Inflammatory macrophage treated with lipopolysaccharide for 4 hours (primary cell): ENCODE measurements at places on chromosomes 7 and 10.
A peak's percentile ranks its signal among the peaks of the same experiment; 100 is the strongest.

DNA sequence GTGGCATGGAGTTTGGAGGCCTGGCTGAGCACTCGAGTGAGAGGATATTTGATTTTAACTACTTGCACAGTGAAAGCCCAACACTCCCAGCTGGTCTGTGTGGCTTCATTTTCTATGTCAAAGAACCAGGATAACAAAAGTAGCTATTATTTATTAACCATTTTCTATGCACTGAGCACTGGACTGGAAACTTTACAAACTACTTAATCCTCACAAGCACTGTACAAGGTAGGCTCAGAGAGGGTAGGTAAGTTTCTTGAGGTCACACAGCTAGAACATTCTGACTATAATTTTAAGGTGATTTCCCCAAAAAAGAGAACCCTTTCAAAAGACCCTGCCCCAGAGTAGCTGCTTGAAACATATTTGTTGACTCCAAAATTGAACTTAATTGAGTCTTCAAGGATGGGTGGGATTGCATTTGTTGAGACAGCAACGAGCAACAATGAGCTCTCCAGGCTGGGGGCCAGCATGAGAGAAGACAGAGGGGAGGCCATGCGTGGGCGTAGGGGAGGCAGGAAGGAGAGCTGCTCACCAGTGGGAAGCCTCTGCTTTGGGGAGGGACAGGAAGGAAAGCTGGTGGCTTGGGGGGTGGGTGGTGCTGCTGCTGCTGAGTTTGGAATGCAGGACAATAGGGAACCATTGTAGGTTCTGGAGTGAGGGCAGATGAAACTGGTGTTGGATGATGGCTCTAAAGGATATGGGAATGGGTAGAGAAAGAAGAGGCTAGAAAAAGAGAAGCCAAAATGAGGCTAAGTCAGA is 31.5 kb downstream of the FAM241B start:
- no peak for DNase-seq

DNA sequence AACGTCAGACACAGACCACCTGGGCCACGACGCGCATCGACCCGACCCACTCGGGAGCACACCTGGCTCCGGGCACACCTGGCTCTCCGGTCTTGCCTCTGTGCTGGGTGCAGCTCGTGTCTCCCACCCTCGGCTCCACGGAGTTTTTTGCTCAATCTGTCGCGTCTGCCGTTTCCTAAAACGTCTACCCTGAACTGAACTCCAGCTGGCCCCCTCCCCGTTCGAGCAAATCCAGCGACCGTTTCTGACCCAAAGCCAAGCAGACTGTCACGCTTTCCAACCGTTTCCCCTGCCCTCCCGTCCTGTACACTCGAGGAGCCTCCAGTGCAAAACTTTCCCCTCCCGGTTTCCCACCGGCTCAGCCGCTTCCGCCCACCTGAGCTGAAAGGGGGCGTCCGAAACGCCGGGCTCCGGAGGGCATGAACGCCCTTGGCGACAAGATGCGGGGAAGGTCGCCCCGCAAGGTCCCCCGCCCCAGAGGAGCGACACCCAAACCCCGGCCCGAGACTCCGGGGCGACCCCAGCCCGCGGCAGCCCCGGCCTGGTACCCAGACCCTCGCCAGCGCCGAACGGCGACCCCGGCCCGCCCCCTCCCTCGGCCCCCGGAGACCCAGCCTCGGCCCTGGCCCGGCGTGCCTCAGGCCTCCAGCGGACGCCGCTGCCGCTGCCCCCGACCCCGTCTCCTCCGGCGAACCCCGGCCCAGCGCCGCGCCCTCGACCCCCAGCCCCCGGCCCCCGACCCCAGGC is 557 bp downstream of the CYTH3 start:
- no peak for DNase-seq

- no peak for DNase-seq
Observed at GRCh38 chr10:59025981-59026765, 150.3 kb upstream of the PHYHIPL start.

GRCh38 chr10:113476673-113477072 is 76.2 kb upstream of the HABP2 start:
- DNase-seq, result no peak

DNA sequence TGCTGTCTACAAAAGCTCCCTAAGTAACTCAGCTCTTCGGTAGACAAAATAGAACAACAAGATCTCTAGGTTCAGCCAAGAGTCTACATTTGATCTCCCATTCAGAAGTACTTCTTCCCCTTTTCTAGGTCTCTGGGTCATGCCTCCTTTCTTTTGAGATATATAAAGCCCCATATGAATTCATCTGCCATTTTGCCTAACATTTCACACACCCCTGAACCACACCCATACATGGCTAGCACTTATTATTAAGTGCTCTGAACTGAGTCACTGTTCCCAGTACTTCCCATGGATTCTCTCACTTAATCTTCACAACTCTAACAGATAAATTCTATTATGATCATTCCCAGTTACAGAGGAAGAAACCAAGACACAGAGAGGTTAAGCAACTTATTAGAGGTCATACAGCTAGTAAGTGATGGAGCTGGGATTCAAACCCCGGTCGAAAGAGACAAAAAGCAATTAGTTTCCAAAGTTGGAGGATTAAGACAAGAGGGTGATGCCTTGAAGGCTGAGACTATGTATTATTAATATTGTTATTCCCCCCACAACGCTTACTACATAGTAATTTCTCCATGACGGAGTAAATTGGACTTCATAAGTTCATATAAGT is 17.3 kb downstream of the MYOF start:
- peak; percentile 58 for DNase-seq
